Type B pancreatic cell (in vitro differentiated cells): ENCODE measurements at places on chromosomes 11 and 22.

GRCh38 chr11:102007567-102008437, 39.4 kb upstream of the CFAP300 start:
- no peak for DNase-seq

DNA sequence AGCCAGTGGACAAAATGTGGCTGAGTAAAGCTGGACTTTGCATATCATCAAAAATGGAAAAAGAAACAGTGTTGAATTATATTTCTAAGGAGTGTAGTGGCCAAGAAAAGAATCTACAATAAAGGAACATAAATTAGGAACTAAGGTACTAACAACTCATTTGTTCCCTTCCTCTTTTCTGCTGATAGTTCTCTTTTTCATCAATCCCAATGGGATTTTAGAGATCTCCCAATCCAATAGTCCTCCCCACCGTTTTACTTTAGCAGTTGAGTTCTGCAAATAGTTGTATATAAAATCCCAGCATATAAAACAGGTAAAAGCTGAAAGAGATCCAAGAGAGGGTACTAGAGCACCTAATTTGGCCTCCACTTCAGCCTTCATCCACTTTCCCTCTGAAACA, 2.0 kb downstream of the PRCP start:
- no peak for DNase-seq

- no peak for DNase-seq
Measured at GRCh38 chr11:6745465-6746015, 26.2 kb downstream of the OR2AG2 start.

- DNase-seq = no peak
Measured at GRCh38 chr11:64629796-64630562, 39.0 kb downstream of the SLC22A12 start.

GRCh38 chr22:45090497-45090910, 73.2 kb upstream of the NUP50 start:
- no peak for DNase-seq

DNA sequence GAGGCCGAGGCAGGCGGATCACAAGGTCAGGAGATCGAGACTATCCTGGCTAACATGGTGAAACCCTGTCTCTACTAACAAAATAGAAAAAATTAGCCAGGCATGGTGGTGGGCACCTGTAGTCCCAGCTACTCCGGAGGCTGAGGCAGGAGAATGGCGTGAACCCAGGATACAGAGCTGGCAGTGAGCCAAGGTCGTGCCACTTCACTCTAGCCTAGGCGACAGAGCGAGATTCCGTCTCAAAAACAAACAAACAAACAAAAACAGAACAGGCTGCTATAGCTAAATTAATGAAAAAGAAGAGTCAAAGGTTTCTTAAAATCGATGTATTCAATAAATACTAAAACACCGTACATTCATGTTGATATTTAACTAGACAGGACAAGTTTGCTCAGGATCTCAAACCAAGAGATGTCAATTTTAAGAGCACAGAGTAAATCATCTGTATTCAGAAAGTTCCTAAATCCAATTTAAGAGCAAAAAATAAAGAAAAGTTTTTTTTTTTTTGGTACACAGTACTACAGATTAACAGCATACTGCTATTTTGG, 59.9 kb downstream of the NUP98 start:
- no peak for DNase-seq

DNA sequence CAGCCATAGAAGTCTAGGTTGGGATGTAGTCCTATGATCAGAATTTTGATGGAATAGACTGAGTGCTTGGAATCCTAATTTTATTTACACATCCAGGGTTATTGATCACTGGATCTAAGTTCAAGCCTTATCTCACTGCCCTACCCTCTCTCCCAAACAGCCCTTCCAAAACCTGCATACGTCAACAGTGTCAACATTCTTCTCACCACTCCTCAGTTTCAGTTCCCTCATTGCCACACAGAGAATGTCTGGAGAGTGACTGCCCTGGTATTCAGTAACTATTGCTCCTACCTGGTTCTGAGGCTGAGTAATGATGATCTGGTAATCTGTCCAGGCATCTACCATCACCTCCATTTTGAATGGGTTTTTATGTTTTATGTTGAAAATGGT, 60.0 kb downstream of the GLYATL1 start:
- DNase-seq = no peak

DNA sequence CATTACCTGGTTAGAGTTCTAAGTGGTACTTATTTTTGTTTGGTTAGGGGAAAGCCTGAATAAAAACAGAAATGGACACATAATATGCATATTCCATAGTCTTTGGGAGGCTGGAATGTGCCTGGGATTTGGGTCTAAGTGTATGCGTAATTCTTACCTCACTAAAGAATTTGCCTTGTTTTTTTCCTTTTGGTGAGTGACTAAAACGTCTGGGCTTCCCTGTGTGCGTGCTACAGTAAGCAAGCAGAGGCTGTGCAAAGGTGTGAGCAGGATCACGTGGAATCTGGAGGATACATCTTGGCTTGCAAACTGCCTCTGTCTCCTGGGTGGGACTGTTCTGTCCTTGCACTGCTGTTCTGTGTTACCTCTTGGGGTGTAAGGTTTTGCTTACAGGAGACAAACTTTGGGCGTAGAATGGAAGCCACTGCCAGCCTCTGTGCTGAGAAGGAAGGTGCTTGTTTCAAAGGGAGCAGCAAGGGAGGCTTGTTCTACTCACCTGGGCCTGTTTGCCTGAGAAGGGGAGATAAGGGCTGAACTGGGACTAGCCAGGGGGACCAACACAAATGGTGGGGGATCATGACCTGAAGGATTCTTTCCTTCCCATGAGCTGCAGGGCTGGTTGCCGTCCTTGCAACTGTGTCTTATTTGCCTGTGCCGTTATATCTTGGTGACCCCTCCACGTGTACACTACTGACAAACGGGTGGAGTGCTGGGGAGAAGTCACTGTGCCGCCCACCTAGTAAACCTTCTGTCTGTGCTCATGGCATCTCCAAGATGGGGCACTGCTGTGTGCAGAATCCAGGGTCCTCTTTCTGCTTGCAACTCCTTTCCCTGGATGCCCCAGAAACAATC, 4.5 kb downstream of the NEAT1 start:
- DNase-seq = no peak

DNA sequence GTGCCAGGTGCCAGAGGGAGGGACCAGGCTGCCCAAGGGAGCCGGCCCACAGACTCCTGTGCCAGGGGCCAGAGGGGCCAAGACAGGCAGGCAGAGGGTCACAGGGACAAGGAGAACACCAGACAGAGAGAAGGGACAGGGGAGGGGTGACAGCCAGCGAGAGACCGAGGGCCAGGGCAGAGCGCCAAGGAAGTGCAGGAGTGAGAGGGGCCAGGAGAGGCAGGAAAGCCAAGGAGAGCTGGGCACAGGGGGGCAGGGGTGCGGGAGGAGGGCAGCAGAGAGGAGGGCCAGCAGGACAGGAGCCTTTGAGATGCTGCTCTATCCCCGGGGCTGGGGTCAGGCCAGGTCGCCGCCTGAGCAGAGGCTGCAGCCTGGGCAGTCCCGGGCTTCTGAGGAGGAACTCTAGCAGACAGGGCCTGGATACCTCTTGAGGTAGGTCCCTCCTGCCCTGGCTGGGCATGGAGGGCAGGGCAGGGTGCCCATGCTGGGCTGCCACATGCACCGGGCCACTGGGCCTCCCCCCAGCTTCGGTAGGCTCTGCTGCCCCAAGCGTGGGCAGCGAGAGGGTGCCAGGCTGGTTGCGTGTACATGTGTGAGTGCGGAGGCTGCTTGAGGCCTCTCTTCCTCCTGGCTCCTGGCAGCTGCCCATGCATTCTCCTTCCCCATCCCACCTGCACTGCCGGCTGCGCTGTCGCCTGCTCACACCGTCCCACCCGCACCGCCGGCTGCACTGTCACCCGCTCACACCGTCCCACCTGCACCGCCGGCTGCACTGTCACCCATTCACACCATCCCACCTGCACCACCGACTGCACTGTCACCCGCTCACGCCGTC, 12.2 kb downstream of the LSP1 start:
- no peak for DNase-seq

- no peak for DNase-seq
Measured at GRCh38 chr11:79637219-79637618, 196.4 kb upstream of the TENM4 start.

DNA sequence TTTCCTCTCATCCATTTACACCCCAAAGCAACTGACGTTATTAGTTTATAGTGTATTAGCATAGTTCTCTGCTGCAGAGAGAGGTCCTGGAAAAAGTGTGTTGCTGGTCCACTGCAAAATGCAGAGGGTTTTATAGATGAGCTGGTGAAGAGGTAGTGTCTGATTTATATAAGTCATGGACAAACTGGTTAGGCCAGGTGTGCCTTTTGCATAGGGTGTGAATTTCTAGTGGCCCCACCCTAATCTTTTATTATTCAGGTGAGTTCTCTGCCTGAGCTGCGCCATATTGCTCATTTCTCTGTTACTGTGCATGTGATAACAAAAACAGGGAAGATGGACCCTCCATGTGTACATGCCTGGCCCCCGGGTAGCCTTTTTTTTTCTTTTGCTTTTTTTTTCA, 43.1 kb upstream of the TRIM77 start:
- DNase-seq = no peak

DNA sequence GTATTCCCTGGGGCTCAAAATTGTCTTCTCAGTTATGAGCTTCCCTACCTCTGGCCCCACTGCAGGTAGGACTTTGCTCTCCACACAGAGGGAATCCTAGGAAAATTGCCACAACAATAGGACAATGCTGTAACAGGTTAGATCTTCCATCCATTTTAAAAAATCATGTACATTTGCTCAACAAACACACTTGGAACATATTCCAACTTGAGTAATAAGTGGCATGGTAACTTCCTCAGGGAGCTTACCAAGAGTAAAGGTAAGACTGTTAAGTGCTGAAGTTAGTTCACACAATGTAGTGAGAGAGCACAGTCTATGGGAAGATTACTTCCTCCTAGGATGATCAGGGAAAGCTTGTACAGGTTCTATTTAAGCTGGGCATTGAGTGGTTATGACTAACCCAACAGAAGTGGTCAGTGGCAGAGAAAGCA, 78.9 kb upstream of the BIRC3 start:
- no peak for DNase-seq

GRCh38 chr11:70230840-70231710, 28.0 kb downstream of the FADD start:
- no peak for DNase-seq

DNA sequence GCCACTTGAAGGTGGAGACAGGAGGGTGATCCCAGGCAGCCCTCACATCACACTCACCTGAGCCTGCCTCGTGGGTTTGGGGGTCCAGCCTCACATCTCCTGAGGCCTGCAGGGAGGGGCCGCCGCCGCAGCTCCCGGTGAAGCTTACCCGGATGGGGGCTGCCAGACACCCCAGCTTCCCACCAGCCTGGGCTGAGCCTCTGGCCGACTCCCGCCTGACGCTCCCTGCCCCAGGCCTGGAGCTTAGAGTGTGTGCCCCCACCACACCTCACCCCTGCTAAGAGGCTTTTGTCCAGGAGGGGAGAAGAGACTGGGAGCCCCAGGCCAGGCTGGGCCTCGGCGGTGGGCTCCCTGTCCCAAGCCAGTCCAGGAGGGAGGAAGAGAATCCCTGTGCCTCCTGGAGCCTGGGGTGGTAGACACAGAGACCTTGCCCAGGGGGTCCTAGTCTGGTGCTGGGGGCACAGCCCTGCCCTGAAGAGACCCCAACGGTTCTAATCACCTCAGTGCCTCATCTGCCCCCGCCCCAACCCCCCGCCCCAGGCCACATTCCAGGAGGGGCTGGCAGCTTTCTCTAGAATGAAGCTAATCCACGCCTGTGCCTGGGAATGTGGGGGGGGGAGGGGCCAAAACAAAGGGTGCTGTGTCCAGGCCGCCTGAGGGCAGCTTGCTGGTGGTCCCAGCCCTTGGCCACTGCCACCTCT, at the start of gene SLC16A8:
Gene SLC16A8 (minus strand): TSS at position 254 of the 701 bp plus-strand sequence. CDS start 1,311 bp downstream, outside the sequence.
- no peak for DNase-seq

DNA sequence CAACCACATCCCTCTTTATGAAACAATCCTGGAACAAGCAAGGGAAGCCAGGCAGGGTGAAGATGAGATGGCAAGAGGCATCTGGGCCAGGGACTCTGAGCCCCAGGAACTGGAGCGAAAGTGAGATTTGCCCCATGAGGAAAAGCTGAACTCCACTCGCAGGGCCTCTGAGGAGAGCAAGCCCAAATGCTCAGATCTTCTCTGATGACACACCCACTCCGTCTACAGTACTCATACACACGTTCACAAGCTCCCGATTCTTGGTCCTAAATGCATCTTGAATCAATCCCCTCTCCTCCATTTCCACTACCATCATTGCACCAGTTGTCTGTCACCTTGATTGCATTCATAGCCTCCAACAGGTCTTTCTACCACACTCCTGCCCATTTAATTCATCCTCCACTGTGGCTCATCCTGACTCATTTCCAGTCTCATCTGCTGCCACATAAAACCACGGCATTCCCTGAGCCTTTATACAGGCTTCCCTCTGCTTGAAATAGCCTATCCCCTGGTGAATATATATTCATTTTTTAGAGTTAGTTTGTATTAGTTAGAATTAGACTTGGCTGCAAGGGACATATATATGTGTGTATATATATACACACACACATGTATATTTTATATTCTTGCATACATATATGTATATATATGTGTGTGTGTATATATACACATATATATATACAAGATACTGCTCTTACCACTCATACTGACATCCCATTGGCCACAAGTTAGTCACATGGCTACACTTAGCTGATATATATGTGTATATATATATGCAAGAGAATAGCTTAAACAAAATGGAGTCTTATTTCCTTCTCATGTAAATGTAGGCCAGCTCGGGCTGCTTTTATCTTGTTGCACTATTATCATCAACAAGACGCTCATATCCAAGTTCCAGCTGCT, 1.4 kb upstream of the APOA5 start:
- DNase-seq = no peak

GRCh38 chr11:104858882-104859775, 39.1 kb downstream of the CASP12 start:
- DNase-seq = no peak

DNA sequence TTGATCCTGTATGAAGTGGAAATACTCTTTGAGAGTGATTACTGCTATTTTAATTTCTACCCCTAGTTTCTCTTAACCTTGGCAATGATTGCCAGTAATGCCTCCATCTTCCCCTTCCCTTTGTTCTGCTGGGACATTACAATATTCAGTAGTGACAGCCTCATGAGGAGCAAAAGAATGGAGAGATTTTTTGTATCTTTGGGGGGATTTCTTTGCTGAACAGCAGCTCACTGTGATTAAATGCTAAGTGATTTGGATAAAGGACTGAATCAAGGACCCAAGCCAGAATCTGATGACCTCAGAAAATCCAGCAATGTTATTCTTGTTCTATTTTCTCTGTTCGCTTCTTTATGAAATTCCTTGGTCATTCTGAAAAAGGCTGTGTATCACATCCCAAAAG, 7.0 kb upstream of the SLC1A2 start:
- no peak for DNase-seq

DNA sequence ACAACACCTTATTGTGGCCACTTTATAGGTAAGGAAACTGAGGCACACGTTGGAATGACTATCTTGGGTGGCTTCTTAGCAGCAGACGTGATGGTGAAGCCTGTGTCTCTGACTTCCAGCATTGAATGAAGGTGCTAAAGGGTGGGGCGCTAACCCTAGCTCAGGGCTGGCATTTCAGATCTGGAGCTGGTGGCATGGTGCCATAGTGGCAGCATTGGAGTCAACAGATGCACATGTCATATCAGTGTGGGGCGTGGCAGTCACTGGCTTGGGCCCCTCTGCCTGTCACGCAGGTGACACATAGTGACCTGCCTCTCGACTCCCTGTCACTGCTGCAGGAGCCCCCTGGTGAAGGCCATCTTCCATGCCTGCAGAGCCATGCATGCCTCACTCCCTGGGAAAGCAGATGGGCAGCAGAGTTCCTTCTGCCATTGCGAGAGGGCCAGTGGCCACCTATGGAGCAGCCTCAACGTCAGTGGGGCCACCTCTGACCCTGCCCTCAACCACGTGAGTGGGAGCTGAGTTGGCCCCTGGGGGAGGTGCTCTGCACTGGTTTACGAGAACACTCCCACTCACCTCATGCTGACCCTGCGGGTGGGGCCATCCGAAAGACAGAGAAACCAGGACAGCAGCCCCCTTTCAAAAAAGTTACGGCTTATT, 14.8 kb downstream of the SHISA8 start:
- DNase-seq = no peak
